Stimulated activated CD4-positive, alpha-beta T cell treated with anti-CD3 and anti-CD28 coated beads, Interleukin-12 subunit alpha, Interleukin-12 subunit beta, amount 100 ng/mL, for 4 hours (primary cell): ENCODE measurements at places on chromosomes 6 and 20.

- DNase-seq = no peak
These were observed 91.0 kb downstream of the UNC5CL start for GRCh38 chr6:40947876-40948526.

- DNase-seq = no peak
These were observed 144.3 kb upstream of the ZNF184 start for GRCh38 chr6:27617046-27617687.

GRCh38 chr6:154479771-154480639, 30.5 kb downstream of the CNKSR3 start:
- DNase-seq = no peak

- no peak for DNase-seq
These were observed 55.7 kb downstream of the SNX5 start for GRCh38 chr20:17912916-17913315.

- DNase-seq = no peak
These were observed 19.2 kb downstream of the TUBB2B start for GRCh38 chr6:3208098-3208774.

DNA sequence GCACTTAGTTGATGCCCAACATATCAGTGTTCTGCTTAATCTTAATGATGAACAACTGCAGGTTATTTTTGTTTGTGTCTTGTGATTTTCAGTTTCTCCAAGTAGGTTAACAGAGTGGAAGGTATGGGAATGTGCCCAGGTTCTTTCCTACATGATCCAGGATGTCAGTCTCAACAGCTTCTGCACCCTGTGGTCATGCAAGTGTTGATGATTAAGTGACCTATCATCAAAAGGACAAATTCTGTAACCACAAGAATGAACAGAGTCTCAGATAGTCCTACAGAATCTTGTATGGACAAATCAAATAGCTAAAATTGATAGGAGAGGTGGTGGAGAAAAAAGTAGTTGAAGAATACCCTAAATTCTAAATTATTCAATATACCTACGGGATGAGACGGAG, 26.1 kb downstream of the MAN1A1 start:
- no peak for DNase-seq

- DNase-seq = no peak
These were observed 82.1 kb upstream of the SIRPA start for GRCh38 chr20:1813101-1813529.

GRCh38 chr6:108002365-108003221, 44.6 kb upstream of the SEC63 start:
- no peak for DNase-seq

DNA sequence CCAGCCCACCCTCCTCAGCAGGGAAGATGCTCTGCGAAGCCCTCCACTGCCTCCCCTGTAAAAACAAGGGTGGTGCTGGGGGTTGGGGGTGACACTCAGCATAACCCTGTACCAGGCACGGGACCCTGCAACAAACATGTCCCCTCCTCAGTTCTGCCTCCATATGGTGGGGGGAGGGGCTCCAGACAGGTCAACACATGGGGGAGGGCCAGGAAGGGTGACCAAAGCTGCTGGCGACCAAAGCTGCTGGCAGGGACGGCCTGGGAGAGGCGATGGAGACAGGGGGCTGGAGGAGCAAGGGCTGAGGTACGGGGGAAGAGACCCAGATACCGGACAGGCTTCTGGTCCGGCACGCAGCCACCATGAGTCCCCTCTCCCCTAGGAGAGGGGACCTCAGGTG, 123.2 kb downstream of the TAF4 start:
- DNase-seq = no peak

- no peak for DNase-seq
These were observed 91.2 kb upstream of the QKI start for GRCh38 chr6:163323274-163323673.

GRCh38 chr6:33170176-33171015, 21.9 kb downstream of the COL11A2 start:
- no peak for DNase-seq

DNA sequence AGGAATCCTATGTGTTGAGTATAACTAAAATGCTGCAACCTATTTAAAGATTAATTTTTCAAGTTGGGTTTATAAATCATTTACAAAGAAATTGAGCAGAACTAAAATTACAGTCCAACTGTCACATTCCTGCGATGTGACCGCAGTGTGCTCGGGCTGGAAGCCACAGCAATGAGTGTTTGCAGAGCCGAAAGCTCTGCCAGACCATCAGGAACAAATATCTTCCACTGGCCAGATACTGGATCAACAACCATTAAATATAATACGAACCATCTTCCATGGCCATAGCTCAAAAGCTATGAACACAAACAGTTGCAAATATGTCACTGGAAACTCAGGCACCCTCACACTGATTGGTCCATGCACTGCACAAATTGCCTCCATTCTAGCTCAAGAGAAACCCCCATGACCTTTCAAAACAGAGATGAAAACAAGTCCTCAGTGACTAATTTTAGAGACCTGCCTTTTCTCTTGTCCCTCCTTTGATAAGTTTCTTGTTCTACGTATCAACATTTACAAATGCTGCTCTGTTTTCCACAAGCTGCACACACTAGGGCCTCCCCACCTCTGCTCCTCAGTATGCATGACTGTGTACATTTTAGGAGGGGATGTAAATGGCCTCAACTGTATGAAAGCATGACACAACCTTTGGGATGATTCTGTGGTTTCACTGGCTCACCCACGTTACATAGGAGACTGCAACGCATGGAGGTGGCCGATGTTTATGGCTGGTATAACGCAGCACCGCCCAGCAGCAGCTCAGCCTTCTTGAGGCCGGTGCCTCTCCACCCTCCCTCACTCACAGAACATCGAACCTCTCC, 171.7 kb downstream of the WDR27 start:
- no peak for DNase-seq

DNA sequence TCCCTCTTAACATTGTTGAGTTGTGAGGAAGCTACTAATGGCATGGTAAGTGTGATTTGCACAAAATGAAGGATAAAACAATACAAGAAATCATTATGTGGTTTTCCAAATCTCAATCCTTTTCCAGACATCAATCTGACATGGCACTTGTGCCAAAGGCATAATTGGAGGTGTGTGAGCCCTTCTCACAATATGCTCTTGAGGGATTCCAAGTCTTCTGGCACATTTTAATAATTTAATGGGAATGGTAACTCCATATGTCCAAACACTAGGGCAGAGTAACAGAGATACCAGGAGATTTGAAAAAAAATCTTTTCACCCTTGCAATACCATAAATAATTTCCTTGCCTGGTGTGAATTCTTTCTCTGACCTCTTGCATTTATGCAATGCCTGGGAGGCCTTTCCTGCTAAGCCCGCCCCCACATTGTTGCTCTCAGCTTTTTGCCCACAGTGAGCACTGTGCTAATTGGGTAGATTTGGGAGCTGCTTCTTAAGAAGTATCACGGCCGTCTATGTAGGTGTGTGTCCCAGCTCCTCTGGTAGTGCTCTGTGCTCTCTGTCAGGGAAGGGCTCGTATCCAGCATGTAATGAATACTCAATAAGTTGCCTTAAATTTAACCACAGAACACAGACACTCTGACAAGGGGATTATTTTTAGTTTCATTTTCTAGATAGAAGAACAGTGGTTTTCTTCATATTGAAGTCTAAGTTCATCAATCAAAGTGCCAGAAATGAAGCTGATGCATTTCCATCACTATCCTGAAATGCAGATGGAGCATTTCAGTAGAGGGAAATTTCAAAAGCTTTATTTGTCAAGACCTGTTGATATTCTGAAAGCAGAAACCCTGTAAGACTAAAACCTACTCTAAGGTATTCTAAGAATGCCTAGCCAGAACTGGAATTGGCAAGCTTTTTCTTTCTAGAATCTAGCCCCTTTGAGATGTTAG, 54.4 kb upstream of the CEP85L start:
- DNase-seq = no peak

DNA sequence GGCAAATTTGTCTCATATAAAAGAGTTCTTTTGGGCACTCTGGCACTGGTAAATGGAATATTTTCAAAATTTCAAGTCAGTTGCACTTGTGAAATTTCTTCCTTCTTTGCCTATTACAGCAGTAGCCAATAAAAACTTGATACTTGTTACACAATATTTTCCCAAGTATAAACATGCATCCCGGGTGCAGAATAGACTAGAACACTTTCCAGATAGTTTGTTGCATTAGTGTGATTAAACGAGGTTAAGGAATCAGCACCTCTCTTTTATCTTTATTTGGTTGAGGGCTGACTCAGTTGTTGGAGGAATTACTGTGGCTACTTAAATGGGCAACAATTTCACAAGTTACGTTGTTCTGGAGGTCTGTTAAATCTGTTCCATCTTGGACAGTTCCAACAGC, 467.5 kb downstream of the CDKAL1 start:
- DNase-seq = no peak

DNA sequence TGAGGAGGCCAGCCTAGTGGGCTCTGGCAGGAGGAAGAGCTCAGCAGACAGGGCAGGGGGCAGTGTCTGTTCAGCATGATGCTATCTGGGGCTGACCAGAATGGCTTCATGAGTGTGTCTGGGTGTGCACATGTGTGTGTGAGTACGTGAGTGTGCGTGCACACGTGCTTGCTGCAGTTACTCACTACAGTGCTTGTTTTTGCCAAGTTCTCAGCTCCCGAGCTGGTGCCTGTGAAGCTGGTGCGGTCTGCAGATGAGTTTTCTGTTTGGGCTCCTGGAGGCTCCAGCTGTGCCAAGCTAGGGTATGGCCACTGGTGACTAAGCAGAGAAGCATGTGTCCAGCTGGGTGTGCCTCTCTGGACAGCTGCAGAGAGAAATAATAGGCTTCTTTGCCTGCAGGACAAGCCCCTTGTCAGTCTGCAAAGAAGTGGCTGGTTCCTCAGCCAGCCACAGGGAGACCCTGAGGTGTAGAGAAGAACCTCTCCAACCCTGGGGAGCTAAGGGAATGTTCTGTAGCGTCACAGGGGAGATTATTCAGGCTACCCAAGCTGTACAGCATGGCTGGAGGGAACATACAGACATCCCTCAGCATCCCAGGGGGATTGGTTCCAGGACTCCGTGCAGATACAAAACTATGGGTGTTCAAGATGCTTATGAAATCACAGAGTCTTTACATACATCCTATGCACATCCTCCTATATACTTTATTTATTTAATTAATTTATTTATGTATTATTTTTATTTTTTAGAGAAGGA, 40.2 kb upstream of the FAM50B start:
- no peak for DNase-seq

GRCh38 chr6:52263709-52264540, 19.6 kb upstream of the IL17F start:
- DNase-seq = peak; percentile 60

DNA sequence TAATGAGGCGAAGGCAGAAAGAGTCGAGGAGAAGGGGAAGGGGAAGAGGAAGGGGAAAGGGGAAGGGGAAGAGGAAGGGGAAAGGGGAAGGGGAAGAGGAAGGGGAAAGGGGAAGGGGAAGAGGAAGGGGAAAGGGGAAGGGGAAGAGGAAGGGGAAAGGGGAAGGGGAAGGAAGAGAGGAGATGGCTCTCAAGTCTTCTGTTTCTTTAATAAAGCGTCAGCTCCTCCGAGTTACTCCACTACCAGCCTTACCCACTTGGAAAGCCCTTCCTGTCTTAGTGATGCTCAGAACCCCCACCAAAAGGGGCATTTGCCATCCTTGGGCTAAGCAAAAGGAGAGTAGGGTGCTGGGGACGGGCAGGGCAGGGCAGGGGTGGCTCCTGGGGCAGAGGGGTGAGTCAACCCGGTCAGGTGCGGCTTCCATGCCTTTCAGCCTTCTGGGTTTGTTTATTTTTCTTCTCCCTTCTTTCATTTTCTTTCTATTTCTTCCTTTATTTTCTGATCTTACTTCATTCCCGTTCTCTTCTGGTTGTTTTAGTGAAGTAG, 476 bp upstream of the CLIC5 start:
- no peak for DNase-seq

DNA sequence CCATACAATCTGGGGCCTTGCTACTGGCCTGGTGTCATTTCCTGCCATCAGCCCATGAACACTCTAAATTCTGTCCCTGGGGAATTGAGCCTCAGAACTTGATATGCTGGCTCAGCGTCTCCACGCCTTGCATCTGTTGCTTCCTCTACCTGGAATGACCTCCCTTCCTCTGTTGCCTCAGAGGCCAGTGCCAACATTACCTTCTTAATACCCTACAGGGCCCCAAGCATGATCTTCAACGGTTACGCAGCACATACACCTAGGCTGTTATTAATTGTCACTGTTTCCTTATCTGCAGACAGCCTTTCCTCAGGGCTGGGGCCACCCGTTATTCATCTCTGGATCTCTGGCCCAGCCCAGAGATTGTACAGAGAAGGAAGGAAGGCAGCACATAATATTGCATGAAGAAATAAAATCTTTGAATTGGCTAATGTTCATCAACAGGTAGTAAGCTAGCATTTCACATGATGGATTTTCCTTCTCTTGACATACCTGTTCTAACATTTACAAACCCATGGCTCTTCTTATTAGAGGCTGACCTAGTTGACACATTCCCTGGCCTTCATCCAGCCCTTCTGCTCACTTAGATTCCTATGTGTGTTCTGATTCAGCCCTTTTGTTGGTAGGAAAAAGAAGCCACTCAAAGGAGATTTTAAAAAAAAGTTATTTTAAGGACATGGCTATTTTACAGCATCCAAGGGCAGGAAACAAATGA, 8.4 kb upstream of the RNF182 start:
- no peak for DNase-seq

DNA sequence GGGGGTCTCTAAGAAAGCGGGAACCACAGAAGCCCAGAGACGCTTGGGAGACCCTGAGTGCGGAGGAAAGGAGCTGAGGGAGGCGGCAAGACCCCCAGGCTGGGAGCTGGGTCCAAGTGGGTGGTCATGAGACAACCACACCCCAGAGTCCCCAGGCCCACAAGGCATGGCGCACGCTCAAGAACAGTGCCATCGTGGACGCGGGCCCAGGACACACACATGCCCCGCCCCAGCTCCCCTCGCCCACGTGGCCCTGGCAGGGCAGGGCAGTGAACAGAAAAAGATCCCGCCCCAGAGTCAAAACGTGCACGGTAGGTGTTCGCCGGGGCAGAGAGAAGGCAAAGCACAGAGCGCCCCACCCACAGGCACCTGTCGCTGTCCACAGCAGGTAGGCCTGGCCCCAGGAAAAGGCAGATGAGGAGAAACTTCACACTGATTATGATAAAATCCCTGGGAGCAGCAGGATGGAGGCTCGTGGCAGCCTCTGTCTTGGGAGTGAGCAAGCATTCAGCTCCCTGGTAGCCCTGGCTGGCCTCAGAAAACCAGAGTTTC, 50.0 kb downstream of the BPIFB1 start:
- DNase-seq = no peak

DNA sequence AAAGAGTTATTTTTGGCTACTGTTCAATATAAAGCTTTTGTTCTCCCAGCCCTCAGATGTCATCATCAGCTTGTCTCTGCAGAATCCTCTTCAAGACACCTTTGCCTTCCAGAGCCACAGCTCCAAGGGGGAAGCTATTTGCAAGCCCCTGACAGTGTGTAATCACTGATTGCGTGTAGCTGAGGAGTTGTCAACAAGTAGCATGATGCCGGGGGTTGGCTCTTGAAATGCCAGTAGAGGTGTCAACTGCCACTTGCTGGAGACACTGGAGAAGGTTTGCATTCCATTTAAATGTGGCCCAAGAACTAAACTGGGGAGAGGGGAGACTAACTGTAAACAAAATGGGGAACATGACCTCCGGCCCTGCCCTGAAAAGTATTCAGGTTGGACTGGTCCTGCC, 44.3 kb upstream of the PDYN start:
- no peak for DNase-seq
